ENCODE measurements at places on chromosomes 5 and 9. TPM values are rescaled to one million over a fixed set of nuclear protein-coding genes. Genes with fewer than 3 reads are reported as not detected.

PDCD1LG2 gene
- total RNA-seq = 0.17 TPM

TMEM171 gene
- total RNA-seq = not detected

SPATA31A3 gene
- not detected for total RNA-seq

PALM2AKAP2 gene
- not detected for total RNA-seq

BTNL3 gene
- total RNA-seq = not detected

NIPAL4 gene
- 0.16 TPM for total RNA-seq

PROB1 gene
- total RNA-seq = 0.25 TPM

DMGDH gene
- 0.50 TPM for total RNA-seq

GPR151 gene
- not detected for total RNA-seq

TAS2R1 gene
- total RNA-seq = not detected

GFRA3 gene
- total RNA-seq = not detected

UGT3A2 gene
- not detected for total RNA-seq

CARTPT gene
- total RNA-seq = not detected

- H3K36me3 ChIP-seq = no peaks in the 10 kb centered on the region
- no peak overlapping the region for H3K27ac ChIP-seq
- no peak overlapping the region for H3K4me3 ChIP-seq
Measured at GRCh38 chr5:19865336-19866089, 122.5 kb downstream of the CDH18 start.

- H3K27me3 ChIP-seq = no peaks in the 10 kb centered on the region
- no peak overlapping the region for H3K4me3 ChIP-seq
- H3K4me1 ChIP-seq = no peaks in the 10 kb centered on the region
- no peak overlapping the region for H3K27ac ChIP-seq
- DNase-seq = no peak
- no peaks in the 10 kb centered on the region for H3K36me3 ChIP-seq
Measured at GRCh38 chr5:54774281-54775170, 210.9 kb downstream of the ESM1 start.

GRCh38 chr5:52809884-52810283, 22.2 kb downstream of the ITGA1 start:
- H3K27me3 ChIP-seq = no peaks in the 10 kb centered on the region

- H3K27ac ChIP-seq = no peak overlapping the region
- H3K36me3 ChIP-seq = no peaks in the 10 kb centered on the region
- no peak overlapping the region for H3K4me3 ChIP-seq
- no peaks in the 10 kb centered on the region for H3K4me1 ChIP-seq
- peaks cover 8% of the 10 kb centered on the region for H3K27me3 ChIP-seq
Measured at GRCh38 chr5:96377167-96377566, 55.9 kb downstream of the PCSK1 start.

DNA sequence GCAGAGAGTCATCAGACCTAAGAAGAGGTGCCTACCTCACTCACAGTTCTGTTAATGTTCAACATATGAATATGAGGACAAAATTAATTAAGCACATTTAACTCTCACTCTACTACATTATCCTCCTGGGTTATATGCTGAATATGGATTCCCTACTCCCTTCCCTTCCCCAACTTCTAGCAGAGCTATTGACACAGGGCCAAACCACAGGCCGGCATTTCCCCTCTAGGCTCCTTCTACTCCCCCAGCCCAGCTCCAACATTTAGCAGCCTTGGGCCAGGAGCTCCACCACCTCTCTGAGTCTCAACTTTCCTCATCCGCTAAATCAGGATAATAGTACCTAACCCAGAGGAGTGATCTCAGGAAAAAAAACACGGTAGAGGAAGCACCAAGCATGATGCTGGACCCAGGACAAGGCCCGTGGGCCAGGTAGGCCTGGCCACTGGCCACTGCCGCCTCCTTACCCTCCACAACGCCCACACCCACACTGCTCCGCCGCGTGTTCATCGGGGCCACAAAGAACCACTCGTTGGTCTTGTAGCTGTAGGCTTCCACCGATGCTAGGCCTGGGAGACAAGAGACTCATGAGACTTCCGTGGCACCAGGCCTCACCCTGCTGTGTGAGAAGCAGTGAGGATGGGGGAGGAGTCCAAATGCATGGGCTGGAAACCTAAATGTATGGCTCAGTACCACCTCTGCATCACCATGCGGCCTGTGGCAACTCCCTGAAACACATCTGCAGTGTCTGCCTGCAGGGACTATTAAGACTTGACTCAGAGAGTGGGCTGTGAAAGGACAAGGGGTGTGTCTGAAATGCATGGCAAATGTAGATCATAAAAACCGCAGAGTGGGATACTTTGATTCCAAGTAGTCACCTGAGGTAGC, 98.8 kb downstream of the KLHL3 start:
- no peak overlapping the region for H3K27ac ChIP-seq
- no peaks in the 10 kb centered on the region for H3K27me3 ChIP-seq
- H3K4me3 ChIP-seq = no peak overlapping the region
- H3K36me3 ChIP-seq = peaks cover 13% of the 10 kb centered on the region
- no peak for DNase-seq
- H3K4me1 ChIP-seq = no peaks in the 10 kb centered on the region

- no peaks in the 10 kb centered on the region for H3K4me1 ChIP-seq
- peaks cover 29% of the 10 kb centered on the region for H3K27me3 ChIP-seq
- DNase-seq = no peak
- no peak within 1 kb of the TSS for H3K4me3 ChIP-seq
- no peak within 1 kb of the TSS for H3K27ac ChIP-seq
- no peaks in the 10 kb centered on the region for H3K36me3 ChIP-seq
Measured at GRCh38 chr5:141100243-141100805, at the start of gene PCDHB3. Gene PCDHB3, plus strand, starts transcription at chr5:141100473. Its CDS starts 177 bp downstream, at chr5:141100650.

GRCh38 chr9:125747765-125748445, 732 bp downstream of the PBX3 start:
- H3K4me1 ChIP-seq = peaks cover 15% of the 10 kb centered on the region
- H3K27me3 ChIP-seq = no peaks in the 10 kb centered on the region
- peak overlapping the region; percentile 65 for H3K4me3 ChIP-seq
- peak overlapping the region; percentile 50 for H3K27ac ChIP-seq

GRCh38 chr5:9533562-9534364, 12.1 kb downstream of the SEMA5A start:
- no peak overlapping the region for H3K4me3 ChIP-seq
- no peaks in the 10 kb centered on the region for H3K36me3 ChIP-seq
- H3K27me3 ChIP-seq = no peaks in the 10 kb centered on the region
- H3K4me1 ChIP-seq = no peaks in the 10 kb centered on the region
- no peak for DNase-seq

GRCh38 chr5:175542232-175542965, 64.0 kb downstream of the SFXN1 start:
- no peaks in the 10 kb centered on the region for H3K36me3 ChIP-seq
- no peak overlapping the region for H3K27ac ChIP-seq
- H3K27me3 ChIP-seq = no peaks in the 10 kb centered on the region
- peak; percentile 28 for DNase-seq
- H3K4me3 ChIP-seq = no peak overlapping the region

- peaks cover 19% of the 10 kb centered on the region for H3K4me1 ChIP-seq
- no peaks in the 10 kb centered on the region for H3K27me3 ChIP-seq
- no peaks in the 10 kb centered on the region for H3K36me3 ChIP-seq
- H3K27ac ChIP-seq = no peak overlapping the region
Measured at GRCh38 chr5:40656766-40657165, 22.9 kb upstream of the PTGER4 start.

GRCh38 chr5:136080113-136080482, 51.3 kb downstream of the TGFBI start:
- H3K36me3 ChIP-seq = no peaks in the 10 kb centered on the region

GRCh38 chr9:6142799-6143454, 72.7 kb upstream of the IL33 start:
- no peaks in the 10 kb centered on the region for H3K4me1 ChIP-seq
- H3K4me3 ChIP-seq = no peak overlapping the region
- no peak overlapping the region for H3K27ac ChIP-seq

GRCh38 chr5:147567917-147568598, 58.2 kb upstream of the DPYSL3 start:
- no peak overlapping the region for H3K27ac ChIP-seq
- no peak overlapping the region for H3K4me3 ChIP-seq
- H3K27me3 ChIP-seq = no peaks in the 10 kb centered on the region

DNA sequence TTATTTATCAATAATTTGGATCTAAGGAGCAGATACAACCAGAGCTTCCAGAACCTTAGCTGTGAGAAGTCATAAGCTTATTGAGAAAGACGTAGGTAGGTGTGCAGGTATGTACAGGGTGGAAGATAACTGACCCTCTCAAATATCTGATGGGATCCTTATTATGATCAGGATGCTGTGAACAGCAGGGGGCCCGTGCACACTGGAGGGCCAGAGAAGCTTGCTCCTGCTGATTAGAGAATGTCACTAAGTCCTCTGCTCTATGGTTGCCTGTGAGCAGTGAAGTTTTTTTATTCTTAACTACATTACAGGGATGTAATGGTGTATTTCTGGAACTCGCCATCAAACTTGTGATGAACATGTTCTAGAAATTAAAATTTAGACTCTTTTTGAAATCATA, 108.9 kb upstream of the POU5F2 start:
- H3K36me3 ChIP-seq = peaks cover 2% of the 10 kb centered on the region
- H3K4me3 ChIP-seq = no peak overlapping the region
- no peaks in the 10 kb centered on the region for H3K4me1 ChIP-seq
- DNase-seq = no peak

- H3K27me3 ChIP-seq = no peaks in the 10 kb centered on the region
- peaks cover 20% of the 10 kb centered on the region for H3K4me1 ChIP-seq
- peaks cover 10% of the 10 kb centered on the region for H3K36me3 ChIP-seq
- H3K4me3 ChIP-seq = peak overlapping the region; percentile 96
- peak overlapping the region; percentile 90 for H3K27ac ChIP-seq
Measured at GRCh38 chr9:124941679-124942561, 1.0 kb upstream of the GOLGA1 start.

- no peaks in the 10 kb centered on the region for H3K27me3 ChIP-seq
- no peak for DNase-seq
- no peaks in the 10 kb centered on the region for H3K36me3 ChIP-seq
- H3K27ac ChIP-seq = no peak overlapping the region
- no peaks in the 10 kb centered on the region for H3K4me1 ChIP-seq
Measured at GRCh38 chr5:104400941-104401340, 838.4 kb upstream of the NUDT12 start.

DNA sequence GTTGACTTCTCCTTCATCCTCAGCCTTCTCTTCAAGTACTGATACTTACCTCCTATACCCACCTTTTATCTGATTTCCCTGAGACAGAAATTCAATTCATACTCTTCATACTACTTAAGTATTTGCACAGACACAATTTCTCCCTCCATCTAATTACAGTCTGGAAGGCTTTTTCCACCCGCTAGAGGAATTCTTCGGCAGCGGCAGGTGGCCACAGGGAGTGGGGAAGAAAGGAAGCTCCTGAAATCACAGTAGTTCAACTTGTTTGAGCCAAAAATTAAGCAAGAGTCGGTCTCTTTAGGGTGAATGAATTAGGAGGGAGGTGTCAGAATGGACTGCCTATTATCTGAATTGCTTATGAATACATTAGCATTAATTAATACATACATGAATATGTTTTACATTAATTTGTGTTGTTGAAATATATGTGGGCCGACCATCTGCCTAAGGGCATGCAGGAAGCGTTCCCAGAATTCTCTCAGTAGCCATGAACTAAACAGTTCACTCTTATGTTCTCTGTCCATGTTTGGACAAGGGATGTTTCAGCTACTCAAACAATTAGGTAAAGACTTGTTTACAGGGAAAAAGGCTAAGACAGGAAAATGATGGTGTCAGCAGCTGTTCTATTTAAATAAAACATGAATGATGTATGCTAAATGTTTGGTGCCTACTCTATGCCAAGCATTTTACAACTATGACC, 101.4 kb upstream of the SMARCA2 start:
- H3K27ac ChIP-seq = no peak overlapping the region
- no peaks in the 10 kb centered on the region for H3K4me1 ChIP-seq
- H3K36me3 ChIP-seq = no peaks in the 10 kb centered on the region
- no peaks in the 10 kb centered on the region for H3K27me3 ChIP-seq

- peak overlapping the region; percentile 63 for H3K27ac ChIP-seq
- H3K27me3 ChIP-seq = no peaks in the 10 kb centered on the region
- DNase-seq = peak; percentile 9
- no peaks in the 10 kb centered on the region for H3K36me3 ChIP-seq
- H3K4me3 ChIP-seq = no peak overlapping the region
Measured at GRCh38 chr9:124202447-124202971, 55.2 kb upstream of the NEK6 start.

DNA sequence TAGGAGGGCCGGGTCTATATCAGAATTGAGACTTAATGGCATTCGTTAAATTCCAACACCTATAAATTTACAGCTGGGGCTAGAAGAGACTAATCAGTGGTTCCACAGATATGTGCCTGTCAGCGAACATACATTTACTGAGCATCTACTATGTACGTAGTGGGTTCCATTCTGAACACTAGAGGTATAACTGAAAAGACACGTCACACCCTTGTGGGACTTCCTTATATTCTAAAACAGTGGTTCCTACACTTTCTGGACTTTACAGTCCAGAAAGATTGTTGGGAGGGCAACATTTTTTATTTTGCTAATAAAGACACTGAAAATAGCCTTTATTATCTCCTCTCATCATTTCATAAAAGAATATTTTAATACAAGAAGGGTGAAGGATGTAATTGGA, 140.5 kb downstream of the SCAMP1 start:
- peaks cover 23% of the 10 kb centered on the region for H3K27me3 ChIP-seq
- H3K4me3 ChIP-seq = no peak overlapping the region
- H3K4me1 ChIP-seq = no peaks in the 10 kb centered on the region
- H3K36me3 ChIP-seq = no peaks in the 10 kb centered on the region
- no peak for DNase-seq
- no peak overlapping the region for H3K27ac ChIP-seq

GRCh38 chr9:4299005-4299795, 668 bp downstream of the GLIS3 start:
- no peak overlapping the region for H3K27ac ChIP-seq
- H3K36me3 ChIP-seq = no peaks in the 10 kb centered on the region
- H3K27me3 ChIP-seq = peaks cover 7% of the 10 kb centered on the region
- DNase-seq = no peak
- H3K4me3 ChIP-seq = peak overlapping the region; percentile 79

GRCh38 chr5:32523625-32524024, 61.7 kb upstream of the SUB1 start:
- H3K36me3 ChIP-seq = no peaks in the 10 kb centered on the region
- no peaks in the 10 kb centered on the region for H3K27me3 ChIP-seq
- H3K4me3 ChIP-seq = no peak overlapping the region
- DNase-seq = no peak
- H3K27ac ChIP-seq = no peak overlapping the region
- peaks cover 9% of the 10 kb centered on the region for H3K4me1 ChIP-seq

DNA sequence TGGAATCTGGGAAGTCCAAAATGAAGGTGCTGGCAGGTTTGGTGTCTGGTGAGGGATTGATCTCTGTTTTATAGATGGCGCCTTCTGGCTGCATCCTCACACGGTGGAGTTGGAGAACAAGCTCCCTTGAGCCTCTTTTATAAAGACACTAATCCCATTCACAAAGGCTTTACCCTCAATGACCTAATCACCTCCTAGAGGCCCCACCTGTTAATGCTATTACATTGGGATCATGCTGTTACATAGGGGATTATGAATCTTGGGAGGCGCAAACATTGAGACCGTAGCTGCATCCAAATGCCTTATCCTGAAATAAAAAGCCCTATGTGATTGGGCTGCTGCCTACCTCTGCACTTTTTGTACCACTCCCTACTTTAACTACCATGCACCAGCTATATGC, 197.1 kb upstream of the HMHB1 start:
- no peaks in the 10 kb centered on the region for H3K4me1 ChIP-seq
- no peak overlapping the region for H3K27ac ChIP-seq
- H3K27me3 ChIP-seq = peaks cover 3% of the 10 kb centered on the region
- DNase-seq = no peak

- no peaks in the 10 kb centered on the region for H3K36me3 ChIP-seq
- H3K27ac ChIP-seq = no peak overlapping the region
- no peak for DNase-seq
- no peaks in the 10 kb centered on the region for H3K4me1 ChIP-seq
- no peak overlapping the region for H3K4me3 ChIP-seq
Measured at GRCh38 chr5:33272288-33272687, 168.5 kb upstream of the TARS1 start.

Measured in CD4-positive, alpha-beta T cell (primary cell).